ENCODE measurements at places on chromosomes 3 and 15.
A peak's percentile ranks its signal among the peaks of the same experiment; 100 is the strongest.

DNA sequence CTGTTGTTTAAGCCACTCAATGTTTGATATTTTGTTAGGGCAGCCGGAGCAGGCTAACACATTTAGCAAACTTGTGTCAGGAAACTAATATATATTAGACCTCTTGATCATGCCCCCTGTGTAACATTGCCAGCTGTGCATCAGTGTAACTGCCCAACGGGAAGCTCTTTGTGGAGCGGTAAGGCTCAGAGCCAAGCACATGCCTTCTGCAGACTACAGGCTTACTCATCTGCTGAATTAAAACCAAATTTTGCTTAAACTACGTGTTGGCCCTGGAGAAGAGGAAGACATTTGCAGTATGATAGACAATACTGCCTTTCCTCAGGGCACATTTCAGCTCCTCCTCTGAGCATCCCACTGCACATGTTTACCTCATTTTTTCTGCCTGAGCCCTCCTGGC, 50.5 kb upstream of the KCNMB2 start:
- DNase-seq: no peak

- DNase-seq: no peak
These were observed 36.2 kb downstream of the HOMER2 start for GRCh38 chr15:82916161-82916952.

DNA sequence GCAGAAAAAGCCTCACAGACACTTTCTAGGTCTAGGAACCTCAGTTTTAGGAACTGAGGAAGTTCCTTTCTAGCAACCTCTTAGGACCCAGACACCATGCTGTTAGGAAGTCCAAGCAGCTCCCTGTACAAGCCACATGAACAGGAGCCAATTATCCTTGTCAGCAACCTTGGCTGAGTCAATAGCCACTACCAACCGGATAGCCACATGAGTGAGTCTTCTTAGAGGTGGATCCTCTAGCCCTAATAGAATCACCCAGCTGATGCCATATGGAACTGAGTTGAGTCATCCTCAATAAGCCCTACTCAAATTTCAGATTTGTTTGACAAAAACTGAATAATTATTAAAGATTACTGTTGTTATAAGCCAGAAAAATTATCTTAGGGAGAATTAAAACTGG, 256.2 kb downstream of the NLGN1 start:
- no peak for DNase-seq

- no peak for DNase-seq
These were observed 40.0 kb downstream of the CLASP2 start for GRCh38 chr3:33678073-33678472.

DNA sequence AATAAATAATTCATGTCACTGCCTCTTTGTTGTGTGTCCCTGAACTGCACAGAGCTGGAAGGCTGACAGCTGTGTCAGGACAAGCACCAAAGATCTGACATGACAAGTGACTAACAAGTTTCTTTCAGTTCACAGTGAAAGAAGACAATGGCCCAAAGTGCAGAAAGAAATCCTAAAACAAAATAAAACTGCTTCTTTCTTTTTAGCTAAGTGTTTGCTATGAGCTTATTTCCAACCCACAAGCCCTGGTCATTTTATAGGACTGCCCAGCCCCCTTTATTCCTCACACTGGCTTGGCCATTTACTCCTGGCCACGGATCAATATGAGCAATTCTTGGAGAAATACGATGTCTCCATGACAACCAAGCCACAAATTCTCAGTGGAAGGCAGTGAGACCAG, 238.5 kb downstream of the WDR72 start:
- no peak for DNase-seq

GRCh38 chr3:53716998-53717397, 129.2 kb downstream of the CHDH start:
- peak; percentile 42 for DNase-seq

All from suppressor macrophage (primary cell).